ENCODE measurements at places on chromosomes 1 and 21.

DNA sequence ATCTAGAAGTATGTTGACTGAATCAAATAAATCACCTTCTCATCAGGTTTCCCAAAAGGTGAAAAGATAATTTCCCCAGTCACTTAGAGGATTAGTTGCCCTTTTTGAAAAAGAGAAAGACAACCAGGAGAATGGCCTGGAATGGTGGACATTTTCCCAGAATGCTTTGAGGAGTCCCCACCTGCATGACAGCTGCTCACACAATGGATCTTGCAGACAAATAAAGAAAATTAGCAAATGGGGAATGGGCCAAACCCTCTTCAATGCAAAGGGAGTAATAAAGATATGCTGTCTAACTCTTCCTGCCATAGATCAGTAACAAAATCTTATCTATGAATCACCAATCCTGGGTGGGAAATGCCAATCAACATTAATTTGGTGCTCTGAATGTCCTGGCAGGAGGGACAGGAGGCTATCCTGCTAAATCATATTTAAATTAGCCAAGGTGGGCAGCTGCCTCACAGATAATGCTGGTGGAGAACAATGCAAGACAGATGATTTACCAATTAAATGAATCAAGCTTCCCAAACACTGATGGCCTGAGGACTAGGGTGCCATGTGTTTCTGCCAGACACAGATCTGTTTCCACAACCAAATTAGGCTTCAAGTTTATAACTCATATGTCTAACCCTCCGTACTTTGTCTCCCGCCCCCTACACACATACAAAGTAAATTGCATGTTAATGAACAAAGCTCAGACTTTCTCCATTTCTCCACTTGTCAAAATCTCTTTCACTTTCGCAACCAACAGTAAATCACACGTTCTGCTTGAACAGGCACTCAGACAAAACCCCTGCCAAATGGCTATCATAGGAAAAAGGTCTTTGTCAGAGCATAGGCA lies 488.0 kb upstream of the PLXNA2 start:
- no peak for DNase-seq
- no peaks in the 10 kb centered on the region for H3K27me3 ChIP-seq
- H3K27ac ChIP-seq, result no peak overlapping the region
- H3K4me1 ChIP-seq, result peaks cover 8% of the 10 kb centered on the region
- no peak overlapping the region for H3K4me3 ChIP-seq
- H3K36me3 ChIP-seq, result no peaks in the 10 kb centered on the region

DNA sequence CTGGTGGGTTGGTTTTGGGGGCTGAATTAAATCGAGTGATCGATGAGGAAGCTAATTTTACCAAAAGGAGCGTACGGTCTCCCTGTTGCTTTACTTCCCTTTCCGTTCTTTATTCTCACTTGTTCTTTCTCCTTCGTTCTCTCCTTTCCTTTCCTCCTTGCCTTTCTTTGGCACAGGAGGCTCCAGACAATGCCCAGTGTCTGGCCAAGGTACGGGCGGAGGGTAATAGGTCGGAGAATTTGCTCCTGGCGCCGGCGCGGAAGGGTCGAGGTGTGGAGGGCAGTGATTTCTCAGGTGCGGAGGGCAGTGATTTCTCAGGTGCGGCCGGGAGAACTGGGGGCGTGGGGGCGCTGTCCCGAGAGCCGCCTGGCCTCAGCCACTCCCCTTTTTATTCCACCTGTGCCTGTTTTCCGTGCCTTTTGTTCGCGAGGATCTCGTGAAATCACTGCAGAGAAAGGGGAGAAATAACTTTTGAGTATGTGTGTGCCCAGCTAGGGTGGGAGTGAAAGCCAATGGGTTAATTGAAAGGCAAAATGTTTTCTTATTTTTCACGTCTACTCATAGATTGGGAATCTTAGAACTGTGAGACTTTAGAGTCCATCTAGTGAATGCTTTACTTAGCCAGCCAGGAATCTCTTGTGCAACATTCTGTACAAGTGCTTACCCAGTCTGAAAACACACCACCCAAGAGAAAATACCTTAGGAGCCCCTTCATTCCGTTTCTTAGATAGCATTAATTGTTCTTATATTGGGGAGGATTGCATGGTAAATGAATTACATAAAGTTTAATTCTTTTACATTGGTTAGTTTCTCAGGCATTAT lies 1.3 kb downstream of the FNBP1L start:
- peaks cover 14% of the 10 kb centered on the region for H3K4me1 ChIP-seq
- peak overlapping the region; percentile 85 for H3K27ac ChIP-seq
- no peak for DNase-seq
- H3K36me3 ChIP-seq, result no peaks in the 10 kb centered on the region
- no peaks in the 10 kb centered on the region for H3K27me3 ChIP-seq

DNA sequence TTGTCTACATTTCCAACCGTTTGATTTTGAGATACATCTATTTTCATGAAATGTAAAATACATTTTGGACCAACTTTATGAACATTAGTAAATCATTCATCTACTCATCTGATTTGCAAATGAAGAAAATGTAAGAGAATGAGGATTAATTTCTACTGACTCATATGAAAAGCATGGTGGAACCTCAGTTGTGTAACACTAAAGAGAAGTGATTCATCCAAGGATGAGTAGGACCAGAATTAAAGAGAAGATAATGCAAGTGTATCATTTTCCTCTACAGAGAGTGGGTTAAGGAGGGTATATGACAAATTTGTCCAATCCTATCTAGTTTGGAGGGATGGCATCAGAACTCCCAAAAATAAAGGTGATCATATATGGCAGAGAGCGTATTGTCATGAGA lies 1967.6 kb downstream of the MRPL39 start:
- no peaks in the 10 kb centered on the region for H3K4me1 ChIP-seq
- no peak overlapping the region for H3K27ac ChIP-seq
- H3K36me3 ChIP-seq, result no peaks in the 10 kb centered on the region
- H3K27me3 ChIP-seq, result no peaks in the 10 kb centered on the region
- H3K4me3 ChIP-seq, result no peak overlapping the region

DNA sequence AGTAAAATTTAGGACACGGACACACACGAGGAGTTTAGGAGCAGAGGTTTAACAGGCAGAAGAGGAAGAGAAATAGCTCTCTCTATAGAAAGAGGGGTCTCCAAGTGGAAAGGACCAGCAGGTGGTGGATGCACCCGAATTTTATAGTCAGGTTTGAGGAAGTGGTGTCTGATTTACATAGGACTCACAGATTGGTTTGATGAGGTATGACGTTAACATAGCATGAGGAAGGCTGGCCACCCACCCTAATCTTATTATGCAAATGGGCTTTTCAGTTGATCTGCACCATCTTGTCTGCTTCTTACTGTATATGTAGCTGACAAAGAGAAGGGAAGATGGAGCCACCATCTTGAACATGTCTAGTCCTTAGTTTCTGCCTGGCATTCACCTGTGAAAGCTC lies 52.5 kb upstream of the RGS2 start:
- no peaks in the 10 kb centered on the region for H3K36me3 ChIP-seq
- DNase-seq, result no peak
- H3K27me3 ChIP-seq, result no peaks in the 10 kb centered on the region
- no peak overlapping the region for H3K4me3 ChIP-seq
- no peak overlapping the region for H3K27ac ChIP-seq

- H3K4me1 ChIP-seq, result no peaks in the 10 kb centered on the region
- H3K27me3 ChIP-seq, result no peaks in the 10 kb centered on the region
- DNase-seq, result no peak
- no peak overlapping the region for H3K27ac ChIP-seq
- no peaks in the 10 kb centered on the region for H3K36me3 ChIP-seq
Observed at GRCh38 chr1:228317411-228317828, 89.2 kb downstream of the TRIM11 start.

DNA sequence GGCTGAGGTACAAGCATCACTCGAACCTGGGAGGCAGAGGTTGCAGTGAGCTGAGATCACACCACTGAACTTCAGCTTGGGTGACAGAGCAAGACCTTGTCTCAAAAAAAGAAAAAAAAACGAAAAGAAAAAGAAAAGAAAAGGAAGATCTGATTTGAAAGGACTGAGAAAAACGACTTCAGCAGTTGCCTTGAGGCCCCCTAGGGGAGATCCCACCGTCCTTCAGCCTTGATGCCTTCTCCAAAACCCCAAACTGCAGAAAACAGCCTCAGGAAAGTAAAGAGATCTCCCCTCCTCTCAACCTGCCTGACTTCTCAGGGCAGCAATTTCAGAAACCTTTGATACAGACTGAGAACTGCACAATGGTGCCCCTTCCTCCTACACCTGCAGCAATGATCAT lies 50.9 kb upstream of the BCAR3 start:
- H3K4me1 ChIP-seq, result peaks cover 9% of the 10 kb centered on the region
- H3K4me3 ChIP-seq, result no peak overlapping the region
- no peaks in the 10 kb centered on the region for H3K36me3 ChIP-seq
- DNase-seq, result no peak
- no peaks in the 10 kb centered on the region for H3K27me3 ChIP-seq
- no peak overlapping the region for H3K27ac ChIP-seq

DNA sequence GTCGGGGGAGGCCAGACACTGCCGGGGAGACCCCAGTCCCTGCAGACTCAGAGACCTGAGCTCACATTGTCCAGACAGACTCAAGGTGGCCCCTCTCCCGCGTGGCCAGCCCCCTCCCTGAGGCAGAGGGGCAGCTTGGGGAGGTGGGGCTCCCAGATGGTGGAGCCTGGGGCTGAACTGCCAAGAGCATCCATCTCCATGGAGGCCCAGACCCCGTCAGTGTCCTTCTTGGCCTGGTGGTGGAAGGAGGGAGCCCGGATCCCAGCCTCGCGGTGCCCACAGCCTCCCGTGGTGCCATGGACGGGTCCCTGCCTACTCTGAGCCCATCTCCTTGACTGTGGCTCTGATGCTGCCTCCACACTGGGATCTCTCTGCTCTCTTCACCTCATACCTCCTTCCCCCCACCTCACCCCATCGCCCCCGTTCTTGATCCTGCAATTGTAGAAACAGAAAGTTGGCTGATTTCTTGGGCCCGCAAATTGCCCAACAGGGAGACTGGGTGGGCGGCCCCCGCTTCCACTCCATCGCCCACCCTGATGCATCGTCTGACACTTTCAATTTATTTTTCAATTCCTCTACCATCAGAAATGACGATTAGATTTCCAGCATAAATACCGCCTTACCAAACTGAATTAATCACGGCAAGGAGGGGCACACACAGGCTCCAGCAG lies 348.9 kb downstream of the MATN1 start:
- DNase-seq, result no peak
- peaks cover 8% of the 10 kb centered on the region for H3K27me3 ChIP-seq
- H3K4me3 ChIP-seq, result no peak overlapping the region

DNA sequence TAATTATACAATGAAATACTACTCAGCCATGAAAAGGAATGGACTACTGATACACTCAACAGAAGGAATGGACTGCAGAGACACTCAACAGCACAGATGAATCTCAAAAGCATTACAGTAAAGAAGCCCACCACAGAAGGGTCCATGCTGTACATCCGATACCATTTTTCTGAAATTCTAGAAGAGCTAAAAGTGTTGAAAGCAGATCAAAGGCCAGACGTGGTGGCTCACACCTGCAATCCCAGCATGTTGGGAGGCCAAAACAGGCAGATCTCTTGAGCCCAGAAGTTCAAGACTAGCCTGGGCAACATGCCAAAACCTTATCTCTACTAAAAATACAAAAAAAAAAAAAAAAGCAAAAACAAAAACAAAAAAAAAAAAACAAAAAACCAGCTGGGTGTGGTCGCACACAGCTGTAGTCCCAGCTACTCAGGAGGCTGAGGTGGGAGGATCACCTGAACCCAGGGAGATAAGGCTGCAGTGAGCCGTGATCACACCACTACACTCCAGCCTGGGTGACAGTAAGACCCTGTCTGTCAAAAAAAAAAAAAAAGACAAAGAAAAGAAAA lies 15.5 kb downstream of the PPP1R15B start:
- no peak for DNase-seq
- no peaks in the 10 kb centered on the region for H3K27me3 ChIP-seq
- H3K27ac ChIP-seq, result no peak overlapping the region
- H3K4me3 ChIP-seq, result no peak overlapping the region

DNA sequence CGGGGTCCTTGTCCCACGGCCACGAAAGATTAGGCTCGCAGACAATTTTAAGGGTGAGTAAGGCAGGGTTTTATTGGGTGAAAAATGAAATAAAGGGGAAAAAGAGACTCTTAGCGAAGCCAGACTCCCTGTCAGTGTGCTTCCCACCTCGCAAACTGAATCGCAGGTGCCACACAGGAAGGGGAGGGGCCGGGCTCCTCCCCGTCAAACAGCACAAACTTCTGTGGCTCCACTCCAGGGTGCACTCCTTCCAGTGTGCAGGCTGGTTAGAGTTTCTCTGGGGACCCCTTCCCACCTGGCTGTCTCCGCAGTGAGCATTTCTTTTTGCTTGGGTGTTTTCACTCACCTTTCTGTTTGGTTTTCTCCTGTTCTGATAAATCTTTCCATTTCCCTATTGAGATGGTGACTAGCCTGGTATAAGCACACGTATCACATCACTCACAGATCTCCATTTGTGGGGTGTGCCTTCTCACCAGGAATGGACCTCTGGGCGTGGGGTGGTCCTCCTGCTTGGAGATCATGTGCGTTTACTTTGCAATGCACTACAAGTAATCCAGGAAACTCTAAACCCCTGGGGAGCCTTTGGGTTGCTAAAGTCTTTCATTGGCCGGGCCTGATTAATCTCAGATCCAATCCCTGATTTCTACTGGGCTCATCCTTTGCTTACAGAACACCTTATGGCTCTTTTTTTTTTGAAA lies 37.6 kb upstream of the GALNT2 start:
- no peak for DNase-seq
- no peaks in the 10 kb centered on the region for H3K4me1 ChIP-seq
- no peaks in the 10 kb centered on the region for H3K36me3 ChIP-seq
- H3K27me3 ChIP-seq, result no peaks in the 10 kb centered on the region

- DNase-seq, result no peak
- H3K4me3 ChIP-seq, result no peak overlapping the region
- no peaks in the 10 kb centered on the region for H3K27me3 ChIP-seq
- no peaks in the 10 kb centered on the region for H3K4me1 ChIP-seq
- H3K36me3 ChIP-seq, result no peaks in the 10 kb centered on the region
- no peak overlapping the region for H3K27ac ChIP-seq
Observed at GRCh38 chr1:36217670-36218069, 6.6 kb upstream of the THRAP3 start.
